ENCODE measurements at places on chromosomes 7 and 10. TPM values are rescaled to one million over a fixed set of nuclear protein-coding genes. Genes with fewer than 3 reads are reported as not detected.

DNA sequence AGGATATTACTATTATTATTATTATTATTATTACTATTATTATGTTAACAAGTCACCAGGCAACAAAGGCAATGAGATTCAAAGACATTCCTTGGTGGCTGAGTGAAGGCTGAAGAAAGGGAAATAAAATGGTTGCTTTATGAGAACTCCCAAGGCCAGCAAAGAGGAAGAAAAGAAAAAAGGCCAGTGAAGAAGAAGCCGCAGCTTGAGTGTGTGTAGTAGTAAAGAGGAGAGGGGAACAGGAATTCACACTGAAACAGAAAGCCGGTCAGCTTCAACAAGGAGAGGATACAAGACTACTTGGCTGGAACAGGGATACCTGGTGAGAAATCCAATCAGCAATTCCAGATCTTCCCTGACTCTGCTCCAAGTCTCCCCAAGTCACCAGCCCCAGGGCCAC lies 42.4 kb downstream of the PLXNA4 start:
- H3K4me3 ChIP-seq = no peak overlapping the region
- no peaks in the 10 kb centered on the region for H3K27me3 ChIP-seq
- H3K27ac ChIP-seq = no peak overlapping the region
- DNase-seq = no peak
- H3K4me1 ChIP-seq = no peaks in the 10 kb centered on the region

DNA sequence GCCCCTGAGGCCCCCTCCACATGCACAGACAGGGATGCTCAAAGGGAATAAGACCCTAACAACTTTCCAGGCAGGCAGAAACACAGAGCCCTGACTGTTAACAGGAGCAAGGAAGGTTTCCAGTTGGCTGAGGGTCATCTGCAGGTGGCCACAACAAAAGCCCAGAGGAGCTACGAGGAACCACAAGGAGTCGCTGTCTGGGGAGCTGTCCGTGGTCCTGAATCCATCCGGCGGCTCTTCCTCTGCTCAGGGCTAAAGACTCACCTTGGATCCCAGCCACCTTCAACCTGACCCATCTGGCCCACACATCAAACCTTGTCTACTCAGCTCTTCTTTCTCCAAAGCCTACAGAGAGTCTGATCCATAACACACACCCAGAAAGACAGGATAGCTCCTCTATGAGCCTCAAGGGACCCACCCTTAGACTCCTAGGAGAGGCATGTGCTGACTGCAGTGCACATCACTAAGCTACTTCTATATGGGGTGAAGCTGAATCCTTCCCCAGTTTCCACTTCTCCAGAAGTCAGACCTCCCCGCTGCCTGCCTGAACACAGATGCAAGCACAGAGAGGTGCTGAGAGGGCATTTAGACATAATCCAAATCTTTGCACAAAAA lies 104.0 kb downstream of the SLIT1 start:
- no peaks in the 10 kb centered on the region for H3K27me3 ChIP-seq
- H3K36me3 ChIP-seq = no peaks in the 10 kb centered on the region

ASAH2 gene
- 3.2 TPM for total RNA-seq

- H3K27ac ChIP-seq = no peak overlapping the region
- H3K36me3 ChIP-seq = no peaks in the 10 kb centered on the region
- no peak for DNase-seq
- H3K4me3 ChIP-seq = no peak overlapping the region
- no peaks in the 10 kb centered on the region for H3K27me3 ChIP-seq
Measured at GRCh38 chr10:44261710-44262455, 123.0 kb downstream of the CXCL12 start.

- no peak overlapping the region for H3K4me3 ChIP-seq
- H3K27me3 ChIP-seq = no peaks in the 10 kb centered on the region
- H3K36me3 ChIP-seq = no peaks in the 10 kb centered on the region
- no peak for DNase-seq
Measured at GRCh38 chr10:125153703-125154490, 6.5 kb downstream of the CTBP2 start.

GRCh38 chr7:123811056-123811455 lies 33.9 kb upstream of the HYAL4 start:
- no peak overlapping the region for H3K27ac ChIP-seq
- H3K4me3 ChIP-seq = no peak overlapping the region
- H3K36me3 ChIP-seq = no peaks in the 10 kb centered on the region
- H3K4me1 ChIP-seq = no peaks in the 10 kb centered on the region

- H3K27ac ChIP-seq = no peak overlapping the region
- H3K36me3 ChIP-seq = no peaks in the 10 kb centered on the region
- no peak overlapping the region for H3K4me3 ChIP-seq
- no peak for DNase-seq
- no peaks in the 10 kb centered on the region for H3K27me3 ChIP-seq
Measured at GRCh38 chr7:42237811-42238541, 967 bp upstream of the GLI3 start.

- no peak for DNase-seq
- H3K36me3 ChIP-seq = peaks cover 82% of the 10 kb centered on the region
- H3K4me3 ChIP-seq = no peak overlapping the region
- no peaks in the 10 kb centered on the region for H3K4me1 ChIP-seq
Measured at GRCh38 chr7:73507556-73507955, 14.5 kb downstream of the BAZ1B start.

- no peaks in the 10 kb centered on the region for H3K36me3 ChIP-seq
- no peak overlapping the region for H3K27ac ChIP-seq
- H3K4me3 ChIP-seq = no peak overlapping the region
- H3K4me1 ChIP-seq = no peaks in the 10 kb centered on the region
Measured at GRCh38 chr10:54133203-54133602, 667.8 kb downstream of the PCDH15 start.

DNA sequence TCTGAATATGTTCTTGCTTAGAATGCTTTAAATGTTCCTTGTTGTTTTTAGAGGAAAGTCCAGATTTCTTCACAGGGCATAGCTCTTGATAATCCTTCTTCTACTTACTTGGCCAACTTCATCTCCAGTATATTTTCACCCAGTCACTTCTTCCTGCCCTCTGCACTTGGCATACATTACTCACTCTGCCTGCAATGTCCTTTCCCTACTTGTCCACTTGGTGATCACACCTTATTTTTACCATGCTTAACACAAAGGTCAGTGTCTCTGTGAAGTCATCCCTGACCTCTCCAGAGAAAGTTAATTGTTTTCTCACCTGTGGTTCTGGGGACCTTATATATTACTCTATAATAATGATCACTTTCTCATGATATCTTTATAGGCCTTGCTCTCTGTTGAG lies 23.3 kb downstream of the SFRP4 start:
- no peak overlapping the region for H3K4me3 ChIP-seq
- no peak overlapping the region for H3K27ac ChIP-seq
- H3K36me3 ChIP-seq = no peaks in the 10 kb centered on the region
- no peaks in the 10 kb centered on the region for H3K27me3 ChIP-seq
- DNase-seq = no peak
- no peaks in the 10 kb centered on the region for H3K4me1 ChIP-seq

FAM241B gene
- total RNA-seq = 8.6 TPM

DNA sequence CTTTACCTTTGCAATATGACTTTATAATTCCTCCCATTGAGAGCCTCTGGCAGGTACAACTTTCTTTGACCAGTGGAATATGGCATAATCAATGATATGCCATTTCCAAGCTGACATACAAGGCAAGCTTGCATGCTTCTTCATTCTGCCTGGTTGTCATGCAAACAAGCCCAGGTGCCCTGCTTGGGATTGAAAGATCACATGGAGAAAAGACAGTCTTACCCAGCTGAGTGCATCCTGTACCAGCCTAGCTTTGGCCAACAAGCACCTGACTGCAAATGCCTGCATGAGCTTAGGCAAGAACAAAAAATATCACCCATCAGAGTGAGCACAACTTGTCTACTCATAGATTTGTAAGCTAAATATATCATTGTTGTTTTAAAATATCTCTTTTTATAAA lies 82.9 kb upstream of the KCND2 start:
- no peak overlapping the region for H3K4me3 ChIP-seq
- H3K4me1 ChIP-seq = no peaks in the 10 kb centered on the region
- H3K27me3 ChIP-seq = no peaks in the 10 kb centered on the region
- no peak for DNase-seq
- no peaks in the 10 kb centered on the region for H3K36me3 ChIP-seq

Measured in naive thymus-derived CD4-positive, alpha-beta T cell (primary cell).